ENCODE measurements at places on chromosomes 5 and 9. TPM values are rescaled to one million over a fixed set of nuclear protein-coding genes. Genes with fewer than 3 reads are reported as not detected.

GRCh38 chr9:106755736-106756135 lies 107.2 kb upstream of the ZNF462 start:
- DNase-seq = no peak

DNA sequence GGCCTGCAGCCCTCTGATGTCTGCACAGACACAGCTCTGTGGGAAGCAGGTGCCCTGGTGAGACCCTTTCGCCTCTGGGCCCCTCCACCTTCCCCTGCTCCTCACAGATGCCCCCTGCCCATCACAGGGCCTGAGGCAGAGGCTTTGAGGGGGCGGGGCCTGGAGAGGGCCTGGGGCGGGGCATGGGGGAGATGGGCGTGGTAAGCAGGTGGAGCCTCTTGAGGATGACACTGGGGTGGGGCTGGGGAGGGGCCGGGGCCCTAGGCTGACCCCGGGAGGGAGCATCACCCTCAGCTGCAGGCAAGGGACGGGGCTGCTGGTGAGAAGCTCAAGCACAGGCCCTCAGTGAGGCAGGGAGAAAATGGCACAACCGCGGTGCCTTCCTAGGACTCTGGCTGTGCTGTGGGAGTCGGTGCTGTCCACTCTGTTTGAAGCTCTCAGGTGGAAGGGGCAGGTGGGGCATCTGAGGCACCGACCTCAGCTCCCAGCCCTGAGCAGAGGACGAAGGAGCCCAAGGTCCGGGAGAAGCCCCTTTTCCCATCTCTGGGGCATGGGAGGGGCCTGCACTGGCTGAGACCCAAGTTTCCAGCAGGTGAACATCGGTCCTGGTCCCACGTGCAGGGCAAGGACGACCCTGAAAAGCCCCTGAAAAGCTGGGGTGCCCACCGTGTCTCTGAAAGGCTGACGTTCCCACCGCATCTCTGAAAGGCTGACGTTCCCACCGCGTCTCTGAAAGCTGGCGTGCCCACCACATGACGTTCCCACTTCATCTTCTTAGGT lies 17.5 kb upstream of the SLC9A3 start:
- DNase-seq = no peak

- DNase-seq = no peak
Observed at GRCh38 chr9:82302968-82303655, 314.5 kb downstream of the SPATA31D1 start.

- DNase-seq = no peak
Observed at GRCh38 chr5:9513827-9514226, 32.0 kb downstream of the SEMA5A start.

NADK2 gene
- 13.0 TPM for polyA plus RNA-seq

All from AG04450 (cell line).